ENCODE measurements at places on chromosomes 7 and 10.

- no peak for DNase-seq
Observed at GRCh38 chr7:82810558-82811259, 352.0 kb downstream of the PCLO start.

DNA sequence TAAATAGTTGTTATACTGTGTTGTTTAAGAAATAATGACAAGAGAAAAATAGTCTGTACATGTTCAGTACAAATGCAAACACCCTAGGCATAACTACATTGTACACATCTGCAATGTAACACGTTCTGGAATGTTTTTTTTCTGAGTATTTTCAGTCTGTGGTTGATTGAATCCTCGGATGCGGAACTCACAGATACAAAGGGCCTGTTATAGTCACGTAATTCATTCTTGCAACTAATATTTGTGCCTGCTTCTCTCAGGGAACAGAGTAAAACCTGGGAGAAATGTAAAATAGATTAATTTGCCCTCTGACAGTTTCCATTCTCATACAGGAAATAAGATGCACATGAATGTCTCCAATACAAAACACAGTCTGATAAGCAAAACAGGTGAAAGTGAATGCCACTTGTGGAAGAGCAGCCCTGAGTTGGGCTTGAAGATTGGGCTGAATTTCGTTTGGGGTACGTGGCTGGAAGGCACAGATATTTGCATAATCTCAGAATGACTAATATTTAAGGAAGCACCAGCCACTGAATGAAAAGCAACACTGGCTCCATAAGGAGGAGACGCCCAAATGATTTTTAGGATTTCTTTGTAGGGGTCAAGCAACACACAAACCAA lies 19.1 kb downstream of the DENND2A start:
- DNase-seq, result no peak

DNA sequence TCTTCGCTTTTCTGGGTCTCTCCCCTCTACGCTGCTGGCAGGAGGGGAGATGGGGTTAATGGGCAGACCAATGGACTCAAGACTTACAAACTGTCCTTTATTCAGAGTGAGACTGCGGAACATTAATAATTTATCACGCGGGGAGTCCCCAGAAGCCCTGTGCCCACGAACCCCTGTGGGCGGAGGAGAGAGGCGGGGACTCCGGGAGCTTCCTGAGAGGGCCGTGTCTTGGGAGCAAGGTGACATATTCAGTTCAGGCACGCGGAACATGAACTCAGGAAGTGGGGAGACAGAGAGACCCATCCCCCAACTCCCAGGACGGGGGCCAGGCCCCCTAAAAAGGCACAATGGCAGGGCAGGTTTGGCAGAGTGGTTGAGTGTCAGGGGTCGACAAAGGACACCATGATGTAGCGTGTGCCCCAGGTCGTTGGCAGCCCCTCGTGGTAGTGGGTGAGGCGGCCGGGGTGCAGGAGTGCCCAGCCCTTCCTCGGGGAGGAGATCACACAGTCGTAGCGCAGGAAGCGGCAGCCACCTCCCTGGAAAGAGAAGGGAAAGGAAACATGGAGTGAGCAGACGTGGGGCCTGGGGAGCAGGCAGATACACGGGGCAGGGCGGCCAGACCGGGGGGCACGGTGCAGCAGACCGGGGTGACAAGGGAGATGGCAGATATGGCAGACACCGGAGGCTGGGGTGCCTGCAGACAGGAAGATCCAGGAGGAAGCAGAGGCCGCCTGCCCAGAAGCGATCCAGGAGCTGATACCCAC lies 5.2 kb upstream of the MOGAT3 start:
- DNase-seq, result no peak

DNA sequence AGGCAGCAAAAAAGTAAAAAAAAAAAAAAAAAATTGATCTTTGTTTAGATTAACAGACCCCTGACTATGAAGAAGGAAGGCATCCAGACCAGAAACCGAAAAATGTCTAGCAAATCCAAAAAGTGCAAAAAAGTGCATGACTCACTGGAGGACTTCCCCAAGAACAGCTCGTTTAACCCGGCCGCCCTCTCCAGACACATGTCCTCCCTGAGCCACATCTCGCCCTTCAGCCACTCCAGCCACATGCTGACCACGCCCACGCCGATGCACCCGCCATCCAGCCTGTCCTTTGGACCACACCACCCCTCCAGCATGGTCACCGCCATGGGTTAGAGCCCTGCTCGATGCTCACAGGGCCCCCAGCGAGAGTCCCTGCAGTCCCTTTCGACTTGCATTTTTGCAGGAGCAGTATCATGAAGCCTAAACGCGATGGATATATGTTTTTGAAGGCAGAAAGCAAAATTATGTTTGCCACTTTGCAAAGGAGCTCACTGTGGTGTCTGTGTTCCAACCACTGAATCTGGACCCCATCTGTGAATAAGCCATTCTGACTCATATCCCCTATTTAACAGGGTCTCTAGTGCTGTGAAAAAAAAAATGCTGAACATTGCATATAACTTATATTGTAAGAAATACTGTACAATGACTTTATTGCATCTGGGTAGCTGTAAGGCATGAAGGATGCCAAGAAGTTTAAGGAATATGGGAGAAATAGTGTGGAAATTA lies 19.4 kb downstream of the GATA3 start:
- no peak for DNase-seq

- no peak for DNase-seq
Observed at GRCh38 chr7:122833888-122834570, 52.2 kb downstream of the CADPS2 start.

GRCh38 chr10:111482621-111483216 lies 405.9 kb downstream of the ADRA2A start:
- DNase-seq, result no peak

All from activated T-helper 1 cell treated with anti-CD3 and anti-CD28 coated beads, Interleukin-2, amount 50 U/mL, for 16 hours (primary cell).